Right ventricle myocardium inferior (tissue), 1 donor: ENCODE measurements at places on chromosomes 6 and 20. TPM values are rescaled to one million over a fixed set of nuclear protein-coding genes. Genes with fewer than 3 reads are reported as not detected.

The FAM83D gene
- 0.49 TPM for total RNA-seq

The ASIP gene
- 15.0 TPM for total RNA-seq

DNA sequence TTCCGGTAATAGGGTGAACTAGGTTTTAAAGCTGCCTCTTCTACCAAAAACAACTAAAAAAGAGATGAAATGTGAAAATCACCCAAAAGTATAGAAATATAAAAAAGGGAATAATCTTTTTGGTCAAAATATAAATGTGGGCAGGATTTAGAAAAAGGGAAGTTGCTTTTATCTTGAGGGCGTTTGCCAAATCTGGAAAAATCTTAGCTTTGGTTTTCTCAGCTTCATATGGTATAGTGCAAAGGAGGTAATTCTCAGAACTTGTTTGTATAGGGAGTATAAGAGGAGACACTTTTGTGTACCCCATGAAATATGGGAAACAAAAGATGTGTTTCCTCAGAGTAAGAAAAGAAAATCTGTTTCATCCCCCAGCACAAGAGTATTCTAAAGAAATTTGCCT, 54.2 kb upstream of the TRIM26 start:
- no peak for DNase-seq

DNA sequence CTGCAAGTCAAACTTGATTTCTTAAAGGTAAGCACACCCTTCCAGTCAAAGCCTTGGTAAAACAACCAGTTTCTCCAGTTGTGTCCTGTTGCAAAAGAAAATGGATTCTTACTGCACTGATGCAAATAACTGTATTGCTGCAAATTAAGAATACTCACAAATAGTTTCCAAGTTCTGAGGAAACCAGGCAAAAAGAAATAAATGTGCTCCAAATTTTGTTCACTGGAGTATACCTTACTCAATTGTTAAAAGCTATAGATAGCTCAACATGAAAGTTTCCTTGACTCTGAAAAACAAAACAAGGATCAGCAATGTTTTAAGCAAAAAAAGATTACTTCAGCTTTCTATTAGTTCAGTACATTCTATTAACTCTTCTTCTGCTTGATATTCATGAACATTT, 75.2 kb downstream of the SLC16A10 start:
- no peak for DNase-seq

DNA sequence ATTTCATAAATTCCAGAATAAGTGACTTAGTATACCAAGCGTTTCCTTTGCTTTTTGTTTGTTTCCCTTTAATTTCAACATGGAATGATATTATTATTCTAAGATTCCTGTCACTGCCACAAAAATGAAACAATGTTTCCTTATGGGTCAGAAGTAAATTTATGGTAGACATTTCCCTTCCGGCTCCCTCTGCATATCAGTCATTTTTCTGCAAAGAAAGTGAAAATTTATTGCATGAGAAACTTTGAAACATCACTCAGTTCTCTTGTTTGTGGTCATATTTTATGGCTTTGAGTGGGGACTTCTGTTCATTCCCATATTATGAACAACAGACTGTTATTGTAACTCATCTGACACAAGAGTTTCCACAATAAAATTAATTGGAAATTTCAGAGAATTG, 97.8 kb downstream of the NKAIN2 start:
- no peak for DNase-seq

The CAP2 gene
- total RNA-seq: 137 TPM

DNA sequence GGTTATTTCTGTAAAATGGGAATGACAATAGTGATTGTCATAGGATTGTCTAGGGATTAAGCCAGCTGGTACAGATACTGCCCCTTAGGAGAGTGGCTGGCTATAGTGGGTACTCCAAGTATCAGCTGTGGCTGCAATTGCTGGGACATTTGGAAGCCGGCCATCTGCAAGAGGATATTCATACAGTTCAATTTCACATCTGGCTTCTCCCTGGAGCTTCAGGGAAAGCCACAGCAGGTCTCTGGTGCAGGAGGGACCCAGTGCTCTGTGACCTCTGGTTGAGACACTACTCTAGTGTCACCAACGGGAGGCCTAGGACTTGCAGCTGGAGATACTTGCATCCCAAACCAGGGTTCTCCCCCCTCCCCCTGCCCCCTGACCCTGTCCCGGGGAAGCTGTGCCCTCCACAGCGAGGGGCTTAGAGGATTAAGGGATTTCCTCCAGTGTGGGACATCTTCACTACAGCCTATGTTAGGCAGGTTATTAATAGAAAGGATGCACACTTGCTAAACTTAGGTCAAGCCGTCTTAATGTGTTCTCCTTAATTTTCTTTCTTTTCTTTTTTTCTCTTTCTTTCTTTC, 2.7 kb downstream of the SLC2A10 start:
- no peak for DNase-seq

The KCNK15 gene
- total RNA-seq: 0.32 TPM

DNA sequence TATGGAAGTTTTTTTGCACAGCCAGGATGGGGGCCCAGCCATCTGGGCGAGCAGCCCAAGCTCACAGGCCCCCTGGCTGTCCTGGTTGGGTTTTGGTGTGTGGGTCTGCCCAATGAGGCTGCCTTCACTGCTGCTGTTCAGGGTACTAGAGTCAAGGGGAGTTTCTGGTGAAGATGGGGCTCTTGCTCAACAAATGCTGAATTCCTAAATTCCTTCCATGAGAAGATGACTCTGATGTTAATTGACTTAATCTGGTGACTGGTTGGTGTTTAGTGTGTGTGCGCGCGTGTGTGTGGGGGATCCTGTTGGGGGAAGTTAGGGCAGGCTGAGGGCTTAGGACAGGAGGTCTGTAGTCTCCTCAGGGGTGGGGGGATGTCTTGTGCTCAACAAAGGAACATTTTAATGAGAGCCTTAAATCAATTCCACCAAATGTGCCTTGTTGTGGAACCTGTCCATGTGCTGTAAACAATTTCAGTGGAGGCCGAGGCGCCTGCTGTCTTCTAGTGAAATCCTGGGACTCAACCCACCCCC, 1.9 kb downstream of the PTK7 start:
- no peak for DNase-seq

DNA sequence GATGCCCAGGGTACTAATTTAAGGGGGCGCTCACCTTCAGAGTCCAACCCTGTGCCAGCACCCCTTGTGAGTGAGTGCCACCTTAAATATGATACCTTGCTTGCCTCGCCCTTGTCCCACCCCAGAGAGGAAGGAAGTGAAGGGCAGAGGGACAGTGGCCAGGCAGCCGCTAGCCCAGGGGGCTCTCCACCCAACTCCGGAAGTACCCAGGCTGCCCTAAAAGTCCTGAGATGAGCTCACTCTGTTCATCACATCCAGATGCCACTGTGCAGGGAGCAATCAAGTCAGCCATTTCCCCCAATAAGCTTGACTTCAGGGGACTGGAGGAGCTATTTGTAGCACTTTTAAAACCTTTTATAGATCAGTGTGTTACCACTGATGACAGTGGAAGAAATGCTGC, 25.0 kb upstream of the STX16 start:
- DNase-seq: no peak
